Activated CD4-positive, alpha-beta memory T cell treated with anti-CD3 and anti-CD28 coated beads for 36 hours (primary cell): ENCODE measurements at places on chromosomes 3 and 15. TPM values are rescaled to one million over a fixed set of nuclear protein-coding genes. Genes with fewer than 3 reads are reported as not detected.

DNA sequence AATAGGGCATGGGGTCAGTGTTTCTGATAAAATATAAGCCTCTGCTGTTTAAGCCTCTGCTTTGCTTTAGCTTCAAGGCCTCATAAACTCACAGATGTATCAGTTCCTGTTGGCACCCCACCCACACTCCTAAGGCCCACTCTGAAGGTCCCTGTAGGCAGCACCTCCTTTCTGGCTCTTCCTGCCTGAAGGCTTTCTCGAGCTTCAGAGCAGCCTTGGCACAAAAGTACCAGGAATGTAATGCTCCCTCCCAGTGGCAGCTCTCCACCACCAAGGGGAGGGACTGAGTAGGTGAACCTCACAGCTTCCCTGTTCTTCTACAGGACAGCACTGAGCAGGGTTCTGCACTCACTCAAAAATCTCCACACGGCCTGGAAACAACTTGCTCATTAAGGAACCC lies 102.2 kb downstream of the ABHD5 start:
- DNase-seq: no peak

The TTLL3 gene
- total RNA-seq: 49.7 TPM

- no peak for DNase-seq
Observed at GRCh38 chr3:32459450-32459849, 43.2 kb downstream of the CMTM6 start.

GRCh38 chr3:135762188-135762856 lies 203.2 kb upstream of the PPP2R3A start:
- DNase-seq: no peak

- DNase-seq: no peak
Observed at GRCh38 chr15:97129674-97130073, 799.2 kb downstream of the NR2F2 start.

The NEK10 gene
- total RNA-seq: 0.36 TPM

The LCMT2 gene
- 7.7 TPM for total RNA-seq
